ENCODE measurements at places on chromosomes 16 and 17.
A peak's percentile ranks its signal among the peaks of the same experiment; 100 is the strongest.

GRCh38 chr17:50174444-50174843, 8.6 kb downstream of the SGCA start:
- no peak for DNase-seq

- DNase-seq = no peak
Measured at GRCh38 chr17:39752241-39752881, 14.6 kb downstream of the GRB7 start.

- DNase-seq = no peak
Measured at GRCh38 chr16:17302620-17303019, 168.1 kb downstream of the XYLT1 start.

DNA sequence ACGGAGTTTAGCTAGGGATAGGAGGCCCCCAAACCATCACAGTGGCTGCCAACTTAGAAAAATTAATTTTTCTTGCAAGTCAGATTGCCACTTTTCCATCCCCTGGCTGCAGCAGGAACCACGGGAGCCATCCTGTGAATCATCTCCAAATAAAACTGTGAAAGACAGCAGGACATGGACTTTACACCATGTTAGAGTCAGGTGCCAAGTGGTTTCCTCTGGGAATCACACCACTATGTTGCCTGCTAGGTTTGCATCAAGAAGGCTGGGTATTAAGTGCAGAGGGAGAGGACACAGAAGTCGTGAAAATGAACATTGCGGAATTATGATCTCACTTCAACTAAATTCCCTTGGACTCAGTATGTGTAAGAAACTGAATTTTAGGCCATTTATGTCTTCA, 471.3 kb upstream of the GOT2 start:
- no peak for DNase-seq

GRCh38 chr17:29068818-29069217, 25.9 kb downstream of the PIPOX start:
- no peak for DNase-seq

DNA sequence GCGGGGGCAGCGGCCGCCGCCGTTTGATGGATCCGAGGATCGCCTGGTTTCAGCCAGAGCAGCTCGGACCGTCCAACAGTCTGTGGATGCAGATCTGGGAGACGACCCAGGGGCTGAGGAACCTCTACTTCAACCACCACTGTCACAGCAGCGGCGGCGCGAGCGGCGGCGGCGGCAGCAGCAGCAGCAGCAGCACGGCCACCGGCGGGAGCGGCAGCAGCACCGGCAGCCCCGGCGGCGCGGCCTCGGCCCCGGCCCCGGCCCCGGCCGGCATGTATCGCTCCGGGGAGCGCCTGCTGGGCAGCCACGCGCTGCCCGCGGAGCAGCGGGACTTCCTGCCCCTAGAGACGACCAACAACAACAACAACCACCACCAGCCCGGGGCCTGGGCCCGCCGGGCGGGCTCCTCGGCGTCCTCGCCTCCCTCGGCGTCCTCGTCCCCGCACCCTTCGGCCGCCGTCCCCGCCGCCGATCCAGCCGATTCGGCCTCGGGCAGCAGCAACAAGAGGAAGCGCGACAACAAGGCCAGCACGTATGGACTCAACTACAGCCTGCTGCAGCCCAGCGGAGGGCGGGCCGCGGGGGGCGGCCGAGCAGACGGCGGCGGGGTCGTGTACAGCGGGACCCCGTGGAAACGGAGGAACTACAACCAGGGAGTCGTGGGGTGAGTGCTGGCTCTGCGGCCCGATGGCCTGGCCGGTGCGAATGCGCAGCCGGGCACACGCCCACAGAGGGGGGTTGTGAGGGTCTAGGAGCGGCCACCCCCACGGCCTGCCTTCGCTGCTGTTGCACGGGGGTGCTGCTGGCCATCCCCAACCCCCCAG, 702 bp downstream of the TENT4B start:
- no peak for DNase-seq

DNA sequence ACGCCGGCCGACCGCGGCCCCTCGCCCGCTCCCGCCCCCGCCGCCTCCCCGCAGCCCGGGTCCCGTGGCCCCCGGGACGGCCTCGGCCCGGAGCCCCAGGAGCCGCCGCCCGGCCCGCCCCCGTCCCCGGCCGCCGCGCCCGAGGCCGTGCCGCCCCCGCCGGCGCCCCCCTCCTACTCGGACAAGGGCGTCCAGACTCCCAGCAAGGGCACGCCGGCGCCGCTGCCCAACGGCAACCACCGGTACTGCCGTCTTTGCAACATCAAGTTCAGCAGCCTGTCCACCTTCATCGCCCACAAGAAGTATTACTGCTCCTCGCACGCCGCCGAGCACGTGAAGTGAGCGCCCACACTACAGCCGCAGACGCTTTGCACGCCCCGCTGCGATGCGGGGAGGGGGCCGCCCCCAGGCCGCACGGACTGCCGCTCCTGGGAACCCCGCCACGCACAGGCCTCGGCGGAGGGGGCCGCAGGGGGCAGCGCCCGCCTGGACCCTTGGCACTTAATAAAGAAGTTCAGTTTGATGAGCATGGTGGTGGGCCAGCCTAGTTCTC, 35.5 kb upstream of the ZC3H18 start:
- DNase-seq = peak; percentile 8

- no peak for DNase-seq
Measured at GRCh38 chr16:48852951-48853350, 243.0 kb upstream of the N4BP1 start.

- no peak for DNase-seq
Measured at GRCh38 chr17:79684132-79684985, 46.4 kb upstream of the ENPP7 start.

GRCh38 chr17:73658821-73659515, 14.7 kb upstream of the SDK2 start:
- no peak for DNase-seq

GRCh38 chr17:17785407-17785806, 51.4 kb downstream of the SREBF1 start:
- DNase-seq = no peak

GRCh38 chr16:23175651-23176050, 6.9 kb upstream of the SCNN1G start:
- no peak for DNase-seq

- no peak for DNase-seq
Measured at GRCh38 chr17:4005296-4006164, 41.3 kb upstream of the ATP2A3 start.

DNA sequence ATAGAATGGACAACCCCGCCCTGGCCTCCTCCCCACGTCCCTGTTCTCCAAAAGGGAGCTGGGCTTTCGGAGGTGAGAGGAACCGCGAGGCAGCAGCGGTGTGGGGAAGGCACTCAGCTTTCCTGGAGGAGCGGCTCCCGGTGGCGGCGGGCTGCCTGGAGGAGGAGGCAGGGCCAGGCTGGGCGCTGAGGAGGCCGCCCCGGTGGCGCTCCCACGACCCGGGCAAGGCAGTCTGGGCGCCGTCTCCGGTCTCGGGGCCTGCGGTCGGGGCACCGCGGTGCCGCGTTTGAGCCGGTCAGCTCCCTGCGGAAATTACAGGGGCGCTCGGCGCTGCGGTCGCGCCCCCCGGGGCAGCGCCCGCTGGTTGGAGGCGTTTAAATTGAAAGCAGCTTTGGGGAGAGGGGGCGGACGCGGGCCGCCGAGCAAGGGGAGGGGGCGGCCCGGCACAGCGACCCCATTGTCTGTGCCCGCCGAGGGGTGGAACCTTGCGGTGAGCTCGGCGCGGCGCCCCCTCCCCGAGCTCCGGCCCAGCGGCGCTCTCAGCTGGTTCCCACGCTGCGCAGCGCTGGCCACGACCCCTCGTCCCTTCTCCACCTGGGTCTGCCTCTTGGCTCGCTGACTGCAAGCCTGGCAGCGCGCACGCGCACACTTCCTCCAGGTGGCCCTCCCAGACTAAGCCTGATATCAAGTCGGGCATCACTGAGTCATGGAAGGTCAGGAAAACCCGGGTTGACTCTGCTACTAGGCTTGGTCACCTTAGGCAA, 58.7 kb upstream of the DLX4 start:
- DNase-seq = peak; percentile 11

GRCh38 chr16:84178146-84178765, 8.6 kb downstream of the TAF1C start:
- DNase-seq = no peak

DNA sequence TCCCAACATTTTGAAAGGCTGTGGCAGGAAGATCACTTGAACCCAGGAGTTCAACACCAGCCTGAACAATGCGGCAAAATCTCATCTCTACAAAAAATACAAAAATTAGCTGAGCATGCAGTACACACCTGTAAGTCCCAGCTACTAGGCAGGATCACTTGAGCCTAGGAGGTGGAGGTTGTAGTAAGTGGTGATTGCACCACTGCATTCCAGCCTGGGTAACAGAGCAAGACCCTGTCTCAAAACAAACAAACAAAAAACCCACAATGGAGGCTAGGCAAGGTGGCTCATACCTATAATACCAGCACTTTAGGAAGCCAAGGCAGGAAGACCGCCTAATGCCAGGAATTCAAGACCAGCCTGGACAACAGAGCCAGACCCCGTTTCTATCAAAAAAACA, 12.0 kb downstream of the APPBP2 start:
- DNase-seq = no peak

- DNase-seq = peak; percentile 56
Measured at GRCh38 chr16:87635541-87636049, 33.3 kb downstream of the JPH3 start.

GRCh38 chr17:34141590-34141989, 113.5 kb upstream of the CCL2 start:
- DNase-seq = no peak

DNA sequence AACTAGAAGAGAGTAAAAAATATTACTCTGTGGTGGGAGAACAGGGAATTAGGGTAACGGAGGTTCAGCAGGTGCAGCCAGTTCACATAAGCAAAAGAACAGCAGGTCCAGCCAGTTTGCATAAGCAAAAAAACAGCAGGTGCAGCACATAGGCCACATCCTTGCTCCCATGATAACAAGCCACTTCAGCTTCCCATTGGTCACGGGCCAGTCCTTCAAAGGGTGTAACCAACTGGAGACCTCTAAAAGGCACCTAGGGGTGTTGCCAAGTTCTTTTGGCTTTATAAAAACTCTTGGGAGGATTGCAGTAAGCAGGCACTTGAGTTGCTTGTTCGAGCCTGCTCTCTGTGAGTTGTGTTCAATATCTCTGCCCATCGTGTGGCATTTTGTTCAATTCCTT, 488.1 kb downstream of the XYLT1 start:
- no peak for DNase-seq

DNA sequence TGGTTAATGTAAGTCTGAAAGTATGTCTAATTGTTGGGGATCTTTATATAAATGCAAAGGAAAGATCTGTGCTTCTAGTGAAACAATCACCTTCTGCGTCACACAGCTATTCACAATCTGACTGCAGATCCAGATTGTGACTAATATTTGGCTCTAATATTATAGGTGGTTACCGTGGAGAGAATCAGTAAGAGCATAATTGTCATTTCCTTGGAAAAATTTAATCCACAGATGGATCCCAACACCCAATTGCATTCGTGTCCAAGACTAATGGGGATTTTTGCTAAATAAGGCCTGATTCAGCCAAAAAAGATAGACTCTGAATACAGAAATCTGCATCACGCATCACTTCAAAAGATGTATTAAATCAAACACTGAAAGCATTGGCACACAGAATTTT, 2.7 kb upstream of the KCNJ2 start:
- no peak for DNase-seq

GRCh38 chr17:61574542-61575351, 16.3 kb downstream of the NACA2 start:
- DNase-seq = no peak

- DNase-seq = peak; percentile 39
Measured at GRCh38 chr17:44221084-44221861, 1.8 kb upstream of the UBTF start.

GRCh38 chr16:7158481-7158880, 174.2 kb upstream of the RBFOX1 start:
- no peak for DNase-seq

DNA sequence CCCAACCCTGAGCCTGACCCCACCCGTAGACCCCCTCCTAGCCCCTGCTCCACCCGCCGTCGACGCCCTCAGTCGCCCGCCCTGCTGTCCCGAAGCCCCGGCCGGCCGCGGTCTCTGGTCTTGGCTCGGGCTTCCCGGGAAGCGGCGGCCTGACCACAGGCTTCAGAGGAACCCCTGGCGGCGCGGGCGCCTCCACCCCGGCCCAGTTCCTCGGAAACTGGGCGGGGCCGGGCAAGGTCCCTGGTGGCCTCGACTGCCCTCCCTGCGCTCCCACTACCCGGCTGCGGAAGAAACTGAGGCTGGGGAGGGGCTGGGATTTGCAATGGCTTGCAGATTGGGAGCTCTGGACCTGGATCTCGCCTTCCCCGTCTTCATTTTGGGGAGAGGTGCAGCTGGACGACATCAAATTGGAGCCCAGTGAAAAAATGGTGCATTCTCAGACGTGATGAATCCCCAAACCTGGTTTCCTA, 692 bp upstream of the SOCS1 start:
- no peak for DNase-seq

DNA sequence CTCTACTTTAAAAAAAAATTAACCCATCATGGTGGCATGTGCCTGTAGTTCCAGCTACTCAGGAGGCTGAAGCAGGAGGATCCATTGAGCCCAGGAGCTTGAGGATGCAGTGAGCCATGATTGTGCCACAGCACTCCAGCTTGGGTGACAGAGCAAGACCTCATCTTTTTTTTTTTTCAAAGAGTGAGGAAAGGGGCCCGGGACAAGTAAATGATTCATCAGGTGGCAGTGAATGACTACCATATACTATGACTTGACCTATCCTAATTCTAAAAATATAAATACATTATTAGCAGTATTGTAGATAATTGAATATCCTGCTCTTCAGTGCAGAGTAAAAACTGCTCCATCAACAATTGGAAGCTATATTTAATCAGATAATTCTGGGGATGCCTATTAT, 55.3 kb downstream of the CLUH start:
- no peak for DNase-seq

DNA sequence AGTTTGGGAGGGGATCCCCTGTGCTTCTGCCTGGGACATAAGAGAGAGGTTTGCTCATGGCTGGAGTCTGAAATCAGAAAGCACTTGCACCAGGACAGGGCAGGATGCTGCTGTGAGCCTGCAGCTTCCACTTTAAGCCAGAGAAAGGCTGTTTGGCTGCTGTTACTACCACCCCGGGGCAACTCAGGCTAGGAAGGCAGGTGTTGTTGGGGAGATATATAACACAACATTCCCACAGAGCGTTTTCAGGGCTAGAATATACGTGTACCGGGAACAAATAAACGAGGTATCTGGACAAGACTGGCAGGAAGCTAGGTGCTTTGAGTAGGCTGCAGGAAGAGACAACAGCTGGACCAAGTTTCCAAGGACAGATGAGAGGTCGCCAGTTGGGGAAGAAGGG, 313.3 kb upstream of the CCL2 start:
- no peak for DNase-seq

GRCh38 chr16:13708347-13709120, 211.4 kb upstream of the ERCC4 start:
- DNase-seq = no peak

- no peak for DNase-seq
Measured at GRCh38 chr17:76560036-76560876, 20.4 kb downstream of the PRCD start.

GRCh38 chr17:61393904-61394629, 5.6 kb upstream of the TBX2 start:
- DNase-seq = no peak

- DNase-seq = no peak
Measured at GRCh38 chr16:67277999-67278772, 1.1 kb upstream of the PLEKHG4 start.

- DNase-seq = peak; percentile 32
Measured at GRCh38 chr17:44220213-44221083, 973 bp upstream of the UBTF start.
